ENCODE measurements at places on chromosomes 11 and 22. TPM values are rescaled to one million over a fixed set of nuclear protein-coding genes. Genes with fewer than 3 reads are reported as not detected.

GGTLC2 gene
- not detected for total RNA-seq

- H3K4me1 ChIP-seq, result peaks cover 4% of the 10 kb centered on the region
- H3K27me3 ChIP-seq, result no peaks in the 10 kb centered on the region
- H3K27ac ChIP-seq, result no peak overlapping the region
- H3K36me3 ChIP-seq, result peaks cover 4% of the 10 kb centered on the region
Measured at GRCh38 chr22:19844377-19845053, 10.2 kb downstream of the GNB1L start.

VSIG2 gene
- total RNA-seq, result 8.6 TPM

OR51I1 gene
- 1.2 TPM for total RNA-seq

DNA sequence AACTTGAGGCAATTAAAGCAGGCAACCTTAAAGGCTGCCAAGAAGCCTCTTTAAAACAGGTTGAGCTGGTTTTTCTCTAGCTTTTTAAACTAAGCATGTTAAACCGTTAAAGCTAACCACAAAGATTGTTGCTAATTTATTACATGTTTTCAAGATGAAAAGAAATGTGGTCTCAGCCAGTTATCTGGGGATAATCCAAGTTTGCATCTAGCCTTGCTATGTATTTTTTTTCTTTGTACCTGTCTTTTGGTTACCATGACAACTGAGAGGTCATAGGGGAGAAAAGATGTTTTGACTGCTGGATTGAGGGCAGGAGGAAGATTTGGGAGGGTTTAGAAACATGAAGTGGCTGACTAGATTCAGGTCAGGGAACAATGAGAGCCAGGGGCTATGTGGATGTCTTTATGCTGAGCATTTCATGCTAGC lies 19.2 kb upstream of the PGM2L1 start:
- no peaks in the 10 kb centered on the region for H3K36me3 ChIP-seq
- no peaks in the 10 kb centered on the region for H3K27me3 ChIP-seq
- no peak overlapping the region for H3K27ac ChIP-seq
- DNase-seq, result no peak

- peak overlapping the region; percentile 95 for H3K4me3 ChIP-seq
- peaks cover 8% of the 10 kb centered on the region for H3K36me3 ChIP-seq
- peaks cover 64% of the 10 kb centered on the region for H3K4me1 ChIP-seq
- H3K27ac ChIP-seq, result peak overlapping the region; percentile 82
- DNase-seq, result no peak
Measured at GRCh38 chr11:113874581-113875233, 665 bp downstream of the USP28 start.

HARBI1 gene
- 6.1 TPM for total RNA-seq

DNA sequence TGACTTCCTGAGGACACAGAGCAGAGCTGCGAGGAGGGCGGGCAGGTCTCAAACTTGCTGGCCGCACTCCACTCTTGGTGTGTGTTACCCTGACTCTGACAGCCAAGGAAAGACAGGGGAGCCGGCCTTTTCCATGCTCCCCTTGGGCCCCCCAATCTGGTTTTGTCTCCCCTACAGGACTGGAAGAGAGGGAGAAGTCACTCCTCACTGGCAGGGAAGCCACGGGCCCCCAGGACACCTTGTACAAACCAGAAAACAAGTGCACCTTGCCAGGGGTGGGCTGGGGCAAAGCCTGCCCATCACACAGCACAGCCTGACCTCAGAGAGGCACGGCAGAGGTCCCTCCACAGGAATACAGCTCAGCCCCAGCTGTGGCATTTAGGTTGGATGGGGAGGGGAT lies 20.2 kb downstream of the CBX7 start:
- no peaks in the 10 kb centered on the region for H3K36me3 ChIP-seq
- H3K4me3 ChIP-seq, result no peak overlapping the region
- DNase-seq, result no peak
- peaks cover 9% of the 10 kb centered on the region for H3K27me3 ChIP-seq
- H3K4me1 ChIP-seq, result peaks cover 17% of the 10 kb centered on the region

- H3K27me3 ChIP-seq, result peaks cover 6% of the 10 kb centered on the region
- no peak overlapping the region for H3K27ac ChIP-seq
- DNase-seq, result no peak
Measured at GRCh38 chr22:19621373-19622060, 92.8 kb upstream of the SEPTIN5 start.

SCGB1D4 gene
- not detected for total RNA-seq

DNA sequence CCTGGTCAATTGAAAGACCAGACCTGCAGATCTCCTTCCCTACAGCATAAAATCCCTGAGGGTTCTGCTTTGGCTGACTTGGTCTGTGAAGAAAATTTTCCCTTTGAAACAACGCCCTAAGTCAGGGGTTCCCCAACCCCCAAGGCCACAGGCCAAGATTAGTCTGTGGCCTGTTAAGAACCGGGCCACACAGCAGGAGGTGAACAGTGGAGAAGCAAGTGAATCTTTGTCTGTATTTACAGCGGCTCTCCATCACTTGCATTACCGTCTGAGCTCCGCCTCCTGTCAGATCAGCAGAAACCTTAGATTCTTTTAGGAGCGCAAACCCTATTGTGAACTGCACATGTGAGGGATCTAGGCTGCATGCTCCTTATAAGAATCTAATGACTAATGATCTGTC lies 38.2 kb downstream of the CCDC83 start:
- H3K27ac ChIP-seq, result no peak overlapping the region
- H3K27me3 ChIP-seq, result no peaks in the 10 kb centered on the region
- H3K4me3 ChIP-seq, result no peak overlapping the region
- no peaks in the 10 kb centered on the region for H3K4me1 ChIP-seq
- DNase-seq, result no peak

DNA sequence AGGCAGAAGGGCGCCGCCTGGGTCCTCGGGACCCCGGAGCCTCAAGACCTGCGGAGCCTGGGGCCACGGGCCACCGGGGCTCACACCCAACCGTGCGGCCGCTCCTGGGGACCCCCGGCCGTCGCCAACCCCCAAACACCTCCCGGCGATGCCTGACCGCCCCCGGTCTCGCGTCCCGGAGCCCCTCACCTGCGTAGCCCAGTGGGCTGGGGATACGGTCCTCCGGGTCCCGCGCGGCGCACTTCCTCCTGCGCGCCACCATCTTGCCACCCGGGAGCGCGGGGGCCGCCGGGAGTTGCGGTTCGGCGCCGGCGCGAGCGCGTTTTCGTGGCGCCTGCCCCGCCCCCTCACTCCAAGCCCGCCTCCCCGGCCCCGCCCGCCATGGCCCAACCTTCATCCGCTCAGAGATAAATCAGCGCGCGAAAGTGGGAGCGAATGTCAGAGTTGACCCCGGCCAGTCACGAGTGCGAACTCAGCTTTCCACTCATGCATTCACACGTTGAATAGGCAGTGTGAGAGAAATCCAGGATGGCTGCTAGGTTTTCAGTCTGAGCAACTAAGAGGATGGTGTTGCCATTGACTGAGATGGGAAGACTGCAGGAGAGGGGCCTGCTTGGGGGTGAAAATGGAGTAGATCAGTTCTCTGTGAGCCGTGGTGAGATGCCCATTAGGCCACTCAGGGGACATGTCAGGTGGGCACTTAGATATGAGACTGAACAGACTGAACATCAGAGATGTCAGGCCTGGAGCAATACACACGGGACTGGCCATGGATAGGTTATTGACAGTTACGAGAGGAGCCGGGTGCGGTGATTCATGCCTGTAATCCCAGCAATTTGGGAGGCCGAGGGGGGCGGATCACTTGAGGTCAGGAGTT lies at the start of gene RRP7A:
Gene RRP7A (minus strand): TSS at position 272 of the 877 bp plus-strand sequence. CDS start 10 bp downstream, at position 262.
- peaks cover 10% of the 10 kb centered on the region for H3K27me3 ChIP-seq
- peaks cover 7% of the 10 kb centered on the region for H3K36me3 ChIP-seq
- H3K4me1 ChIP-seq, result peaks cover 12% of the 10 kb centered on the region
- peak within 1 kb of the TSS; percentile 99 for H3K4me3 ChIP-seq
- H3K27ac ChIP-seq, result peak within 1 kb of the TSS; percentile 65

MFNG gene
- total RNA-seq, result 75.4 TPM

GRCh38 chr11:31790649-31791048 lies 20.5 kb downstream of the PAX6 start:
- H3K36me3 ChIP-seq, result no peaks in the 10 kb centered on the region
- H3K27ac ChIP-seq, result no peak overlapping the region
- H3K4me1 ChIP-seq, result peaks cover 6% of the 10 kb centered on the region
- DNase-seq, result no peak

GRCh38 chr11:5242208-5242607 lies 7.4 kb downstream of the HBG1 start:
- no peak for DNase-seq
- H3K4me1 ChIP-seq, result no peaks in the 10 kb centered on the region
- H3K36me3 ChIP-seq, result no peaks in the 10 kb centered on the region
- H3K27me3 ChIP-seq, result peaks cover 4% of the 10 kb centered on the region
- no peak overlapping the region for H3K27ac ChIP-seq
- H3K4me3 ChIP-seq, result no peak overlapping the region

GUCY1A2 gene
- 0.10 TPM for total RNA-seq

HTR3B gene
- not detected for total RNA-seq
